Ovary (tissue), 10 donors: ENCODE measurements at places on chromosomes 3 and 15.

DNA sequence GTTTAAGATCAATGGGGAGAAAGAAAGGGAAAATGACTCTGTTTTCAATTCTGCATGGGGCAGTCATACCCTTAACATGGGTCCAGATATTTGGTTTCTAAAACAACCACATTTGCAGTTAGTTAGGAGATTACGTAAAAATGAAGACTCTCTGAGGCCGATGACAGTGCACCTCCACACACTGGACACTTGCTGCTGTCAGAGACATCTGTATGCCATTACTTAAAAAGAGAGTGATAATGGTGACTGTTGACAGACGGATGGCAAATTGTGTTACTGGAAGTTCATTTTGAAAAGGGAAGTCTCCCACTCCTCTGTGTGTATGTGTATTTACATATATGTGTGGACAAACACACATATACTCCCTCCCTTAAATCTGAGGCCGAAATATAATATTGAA, 304.5 kb upstream of the SEMA6D start:
- DNase-seq = no peak

- DNase-seq = no peak
Observed at GRCh38 chr3:188185717-188186251, 31.8 kb downstream of the LPP start.

- DNase-seq = no peak
Observed at GRCh38 chr3:65356331-65357248, 668.8 kb upstream of the ADAMTS9 start.

DNA sequence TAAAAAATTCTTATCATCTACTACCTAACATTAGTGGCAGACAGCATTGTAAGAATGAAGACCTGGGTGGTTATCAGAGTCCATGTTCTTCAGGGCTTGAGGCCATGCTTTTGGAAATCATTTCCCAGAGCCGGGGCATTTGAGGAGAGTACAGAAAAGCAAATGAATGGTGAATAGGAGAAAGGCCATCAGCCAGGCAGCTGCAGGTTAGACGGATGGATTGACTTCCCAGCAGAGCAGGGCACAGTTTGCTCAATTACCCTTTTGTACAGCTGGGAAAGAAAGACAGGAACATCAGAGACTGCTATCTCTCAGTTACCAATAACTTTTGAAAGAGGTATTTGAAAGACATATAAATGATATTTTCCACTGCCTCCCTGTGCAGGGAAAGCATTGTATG, 135.6 kb downstream of the ALCAM start:
- DNase-seq = no peak

GRCh38 chr3:31896026-31896425, 85.0 kb downstream of the OSBPL10 start:
- no peak for DNase-seq

DNA sequence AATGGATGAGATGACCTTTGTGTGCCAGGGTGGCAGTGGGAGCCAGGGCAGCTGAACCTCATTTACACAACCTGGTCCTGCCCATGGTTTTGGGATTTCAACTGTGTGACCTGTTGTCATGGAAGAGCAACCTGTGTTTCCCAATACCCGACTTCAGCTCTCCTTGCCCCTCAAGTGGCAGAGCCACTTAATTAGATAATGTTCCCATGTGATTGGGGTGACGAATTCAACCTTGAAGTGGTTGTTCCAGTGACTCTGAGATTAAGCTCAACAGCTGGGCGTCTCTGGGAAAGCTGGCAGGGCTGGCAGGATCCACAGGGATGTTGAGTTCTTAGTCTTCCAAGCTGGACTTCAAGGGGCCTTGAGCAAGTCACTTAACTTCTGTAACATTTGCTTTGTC, 71.0 kb downstream of the THSD4 start:
- no peak for DNase-seq

- DNase-seq = no peak
Observed at GRCh38 chr15:75887178-75887577, 16.5 kb upstream of the FBXO22 start.

DNA sequence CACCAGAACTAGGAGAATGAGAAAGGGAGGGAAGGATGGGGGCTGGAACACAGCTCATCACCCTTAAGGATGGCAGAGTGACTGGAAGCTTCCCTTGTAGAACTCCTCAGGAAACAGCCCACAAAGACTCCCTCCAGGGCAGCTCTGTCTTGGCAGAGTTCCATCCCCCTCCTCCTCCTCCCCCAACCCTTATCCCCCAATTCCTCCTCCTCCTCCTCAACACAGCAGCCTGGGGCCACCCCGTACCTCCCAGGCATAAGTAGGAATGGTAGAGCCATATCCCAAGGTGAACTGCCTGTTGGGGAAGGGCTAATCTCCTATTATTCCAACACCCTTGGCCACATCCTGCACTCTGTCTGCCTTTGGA, 38.8 kb downstream of the ADCY5 start:
- no peak for DNase-seq

DNA sequence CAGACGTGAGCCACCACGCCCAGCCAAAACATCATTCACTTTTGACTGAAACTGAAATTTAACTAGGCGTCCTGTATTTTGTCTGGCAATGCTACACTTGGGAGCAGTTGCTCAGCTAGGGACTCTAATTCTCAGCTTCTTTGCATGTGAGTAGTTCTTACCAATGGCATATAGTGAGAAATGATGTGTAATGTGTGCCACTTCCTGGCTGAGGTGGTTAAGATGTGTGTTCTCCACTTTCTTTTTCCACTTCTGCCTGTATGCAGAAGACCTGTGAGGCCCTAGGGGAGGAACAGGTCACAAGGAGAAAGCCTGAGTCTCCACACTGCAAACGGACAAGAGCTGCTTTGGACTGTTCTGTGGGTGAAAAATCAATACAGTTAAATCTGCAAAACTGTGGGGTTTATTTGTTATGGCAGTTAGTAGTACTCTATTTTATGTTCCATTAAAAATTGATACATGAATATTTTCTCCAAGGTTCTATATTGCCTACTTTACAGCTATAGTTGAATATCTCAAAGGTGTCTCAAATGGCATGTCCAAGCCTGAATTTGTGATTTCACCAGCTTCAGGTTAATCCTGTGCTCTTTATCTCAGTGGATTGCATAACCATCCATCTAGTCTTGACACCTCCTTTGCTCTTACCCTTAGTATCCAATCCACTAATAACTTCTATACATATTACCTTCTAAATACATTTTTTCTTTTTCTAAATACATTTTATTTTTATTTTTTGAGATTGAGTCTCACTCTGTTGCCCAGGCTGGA, 59.3 kb downstream of the NR1D2 start:
- DNase-seq = no peak

DNA sequence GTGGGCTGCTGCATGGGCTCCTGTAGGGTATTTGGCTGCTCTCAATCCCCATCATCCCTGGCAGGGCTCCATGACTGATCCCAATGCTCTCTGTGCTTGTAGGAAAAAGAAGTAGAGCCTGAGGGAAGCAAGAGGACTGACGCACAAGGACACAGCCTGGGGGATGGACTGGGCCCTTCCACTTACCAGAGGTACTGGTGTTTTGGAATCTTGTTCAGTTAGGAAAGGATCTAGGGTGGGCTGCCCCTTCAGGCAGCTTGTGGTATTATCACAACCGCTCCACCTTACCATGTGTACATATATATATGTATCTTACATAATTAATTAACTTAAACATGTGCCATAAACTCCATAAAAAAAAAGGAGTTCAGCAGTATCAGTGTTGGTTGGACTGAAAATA, 1.3 kb downstream of the SLC28A2 start:
- DNase-seq = no peak

DNA sequence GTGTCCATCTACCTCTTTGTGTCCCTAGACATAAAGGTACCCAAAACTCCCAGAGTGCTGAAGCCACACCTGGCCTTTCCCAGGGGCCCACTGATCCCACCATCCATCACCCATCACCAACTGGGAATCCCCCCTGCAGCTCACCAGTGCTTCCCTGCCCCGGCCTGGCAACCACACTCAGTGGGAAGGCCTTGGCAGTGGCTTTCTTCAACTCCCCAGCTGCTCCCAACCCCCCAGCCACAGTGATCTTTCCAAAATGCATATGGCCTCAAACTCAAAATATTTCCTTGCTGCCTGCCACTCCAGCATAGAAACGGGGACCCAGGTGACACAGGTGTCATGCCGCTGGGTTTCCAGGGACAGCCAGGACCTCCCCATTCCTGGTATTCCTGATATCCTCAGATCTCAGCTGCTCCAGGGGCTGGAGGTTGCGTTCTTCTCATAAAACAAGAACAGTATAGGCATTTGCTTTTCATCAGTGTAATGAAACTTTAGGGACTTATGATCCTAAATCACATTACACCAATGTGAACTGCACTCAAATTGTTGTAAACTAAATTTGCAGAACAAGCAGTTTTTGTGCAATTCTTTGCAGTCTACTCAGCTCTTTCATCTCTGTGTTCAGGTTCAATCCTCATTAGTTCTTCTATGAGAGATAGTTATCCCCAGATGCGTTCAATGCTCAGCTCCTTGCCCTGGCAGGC, 1.3 kb downstream of the OCA2 start:
- no peak for DNase-seq

- no peak for DNase-seq
Observed at GRCh38 chr3:134427400-134428111, 53.3 kb upstream of the AMOTL2 start.

DNA sequence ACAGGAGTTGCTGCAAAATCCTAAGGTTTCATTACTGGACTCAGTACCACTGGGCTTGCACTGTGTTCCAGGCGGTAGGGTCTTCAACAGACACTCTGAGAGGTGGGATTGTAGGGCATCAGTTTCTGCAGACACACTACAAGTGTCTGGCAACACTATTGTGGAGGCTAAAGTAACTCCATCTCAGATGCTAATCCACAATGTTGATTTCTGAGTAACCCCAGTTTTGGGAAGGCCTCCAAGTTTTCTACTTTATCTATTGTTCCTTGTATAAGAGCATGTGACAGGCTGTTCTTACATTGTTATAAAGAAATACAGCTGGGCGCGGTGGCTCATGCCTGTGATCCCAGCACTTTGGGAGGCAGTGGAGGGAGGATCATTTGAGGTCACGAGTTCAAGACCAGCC, 2.5 kb upstream of the ABHD5 start:
- no peak for DNase-seq

DNA sequence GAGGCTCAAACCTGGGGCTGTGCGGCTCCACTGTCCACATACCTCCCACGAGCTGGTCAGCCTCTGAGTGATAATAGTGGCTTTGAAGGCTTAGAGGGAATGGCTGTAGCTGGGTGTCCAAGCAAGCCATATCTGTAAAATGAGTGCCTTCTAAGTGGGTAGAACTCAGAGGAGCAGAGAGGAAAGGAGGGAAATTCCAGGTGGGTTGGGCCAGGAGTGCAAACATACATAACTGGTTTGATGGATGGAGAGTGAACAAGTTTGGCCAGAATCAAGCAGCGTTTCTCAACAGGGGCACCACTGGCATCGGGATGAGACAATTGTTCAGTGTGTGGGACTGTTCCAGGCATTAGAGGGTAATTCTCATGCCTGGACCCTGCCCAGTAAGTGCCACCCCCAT, 91.1 kb downstream of the ASB7 start:
- DNase-seq = no peak

GRCh38 chr15:38463893-38464292, 10.0 kb downstream of the FAM98B start:
- no peak for DNase-seq

DNA sequence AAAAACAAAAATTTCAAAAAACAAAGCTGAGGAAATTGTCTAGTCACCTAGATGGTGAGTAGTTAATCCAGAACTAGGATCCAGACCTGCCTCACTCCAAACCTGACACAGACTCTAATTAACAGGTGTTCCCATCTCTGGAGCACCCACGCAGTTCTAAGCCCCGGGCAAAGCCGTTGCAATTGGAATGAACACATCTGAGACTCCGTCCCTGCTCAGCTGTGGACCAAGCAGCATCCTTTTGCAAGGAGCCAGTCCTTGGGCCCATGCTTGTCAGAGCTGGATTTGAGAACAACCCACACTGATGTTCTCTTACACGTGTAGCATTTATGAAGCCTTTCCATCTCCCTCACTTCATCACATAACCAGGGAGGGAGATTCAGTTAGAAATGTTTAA, 54.8 kb downstream of the LMCD1 start:
- DNase-seq = no peak

- no peak for DNase-seq
Observed at GRCh38 chr15:58038426-58039078, 27.0 kb downstream of the ALDH1A2 start.

GRCh38 chr3:156273111-156273694, 152.8 kb downstream of the KCNAB1 start:
- DNase-seq = no peak

GRCh38 chr3:65597226-65597951, 441.3 kb downstream of the MAGI1 start:
- DNase-seq = no peak
